T-helper 2 cell (primary cell): ENCODE measurements at places on chromosomes 6 and 20.

- DNase-seq: no peak
Observed at GRCh38 chr6:149043476-149044130, 273.9 kb upstream of the TAB2 start.

DNA sequence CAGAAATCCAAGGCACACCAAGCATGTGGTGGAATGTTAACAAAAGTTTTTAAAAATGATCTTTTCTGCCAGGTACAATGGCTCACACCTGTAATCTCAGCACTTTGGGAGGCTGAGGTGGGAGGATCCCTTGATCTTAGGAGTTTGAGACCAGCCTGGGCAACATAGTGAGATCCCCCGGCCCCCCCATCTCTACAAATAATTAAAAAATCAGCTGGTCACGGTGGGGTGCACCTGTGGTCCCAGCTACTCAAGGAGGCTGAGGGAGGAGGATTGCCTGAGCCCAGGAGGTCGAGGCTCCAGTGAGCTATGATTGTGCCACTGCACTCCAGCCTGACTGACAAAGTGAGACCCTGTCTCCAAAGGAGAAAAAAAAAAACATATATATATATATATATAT, 8.0 kb downstream of the RIPK1 start:
- DNase-seq: no peak

DNA sequence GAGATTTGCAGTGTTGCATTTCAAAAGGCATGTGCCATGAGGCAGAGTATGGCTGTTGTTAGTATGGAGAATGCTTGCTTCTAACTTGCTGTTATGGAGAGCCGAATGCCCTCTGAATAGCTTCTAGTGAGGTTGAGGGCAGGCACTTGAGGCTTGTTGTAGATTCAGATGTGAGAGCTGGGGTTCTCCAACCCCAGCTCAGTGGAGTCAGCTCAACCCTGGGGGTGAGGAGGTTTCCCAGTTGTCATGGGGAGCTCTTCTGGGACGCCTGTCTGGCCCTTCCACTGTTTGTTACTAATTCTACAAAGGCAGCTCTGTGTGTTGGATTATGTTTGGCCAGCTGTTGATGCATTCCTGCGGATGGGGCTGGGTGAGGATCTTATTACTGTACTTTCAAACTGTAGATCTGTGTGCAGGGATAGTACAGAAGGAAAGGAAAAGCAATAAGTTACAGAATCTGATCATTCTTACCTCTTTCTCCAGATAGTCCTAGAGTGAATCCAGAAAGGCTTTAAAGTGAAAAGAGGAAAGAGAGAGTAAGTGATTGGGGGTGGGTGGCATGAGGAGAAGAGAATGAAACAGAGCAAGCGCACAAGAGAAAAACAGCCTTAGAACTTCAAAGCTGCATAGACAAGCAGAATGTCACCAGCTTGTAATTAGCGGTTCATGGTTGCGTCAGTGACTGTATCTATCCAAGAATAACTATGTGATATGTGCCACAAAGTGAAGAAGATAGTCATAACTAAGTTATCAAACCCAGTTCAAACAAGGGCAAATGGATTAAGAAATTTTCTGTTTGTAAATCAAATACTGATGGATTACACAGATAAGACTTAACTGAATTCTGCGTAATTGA, 148.7 kb downstream of the PRL start:
- DNase-seq: no peak

- DNase-seq: no peak
Observed at GRCh38 chr6:113630738-113631535, 226.2 kb upstream of the MARCKS start.

GRCh38 chr6:143594647-143595046, 83.1 kb upstream of the PHACTR2 start:
- no peak for DNase-seq

GRCh38 chr6:5128351-5128750, 43.2 kb downstream of the PPP1R3G start:
- DNase-seq: no peak

GRCh38 chr6:140921366-140922226, 1211.1 kb upstream of the GJE1 start:
- no peak for DNase-seq

DNA sequence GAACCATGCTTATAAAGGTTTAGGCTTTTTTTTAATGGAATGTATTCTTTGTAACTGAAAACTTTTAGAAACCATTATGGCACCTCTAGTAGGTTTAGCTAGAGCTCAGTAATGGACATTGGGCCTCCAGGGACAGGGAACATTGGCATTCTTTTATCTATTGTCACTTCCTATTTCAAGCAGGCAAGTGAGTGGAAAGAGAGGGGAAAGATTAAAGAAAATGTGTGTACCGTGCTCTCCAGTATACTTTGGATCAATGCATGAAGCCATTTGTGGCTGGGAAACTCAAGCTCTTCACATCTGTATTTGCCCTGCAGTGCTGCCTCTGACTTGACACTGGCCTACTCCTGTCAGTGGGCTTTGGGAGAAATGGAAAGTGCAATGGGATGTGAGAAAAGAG, 18.6 kb downstream of the RBM24 start:
- DNase-seq: no peak

DNA sequence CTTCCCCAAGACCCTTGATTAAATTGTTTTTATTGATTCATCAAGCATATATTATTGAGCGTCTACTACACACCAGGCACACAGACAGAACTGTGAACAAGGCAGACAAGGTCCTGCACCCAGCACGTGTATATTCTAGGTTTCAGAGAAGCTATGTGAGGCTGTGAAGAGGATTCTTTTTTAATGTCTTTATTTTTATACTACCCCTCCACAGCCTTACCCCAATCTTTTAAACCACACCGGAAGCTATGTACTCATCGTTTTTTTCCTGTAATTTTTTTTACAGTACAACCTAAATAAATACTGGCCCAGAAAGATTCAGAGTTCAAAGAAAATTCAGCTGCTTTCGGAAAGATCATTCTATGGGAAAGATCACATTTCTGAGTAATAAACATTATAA, 10.0 kb downstream of the SGK1 start:
- DNase-seq: no peak

GRCh38 chr6:114638341-114638740, 295.5 kb upstream of the HS3ST5 start:
- no peak for DNase-seq

DNA sequence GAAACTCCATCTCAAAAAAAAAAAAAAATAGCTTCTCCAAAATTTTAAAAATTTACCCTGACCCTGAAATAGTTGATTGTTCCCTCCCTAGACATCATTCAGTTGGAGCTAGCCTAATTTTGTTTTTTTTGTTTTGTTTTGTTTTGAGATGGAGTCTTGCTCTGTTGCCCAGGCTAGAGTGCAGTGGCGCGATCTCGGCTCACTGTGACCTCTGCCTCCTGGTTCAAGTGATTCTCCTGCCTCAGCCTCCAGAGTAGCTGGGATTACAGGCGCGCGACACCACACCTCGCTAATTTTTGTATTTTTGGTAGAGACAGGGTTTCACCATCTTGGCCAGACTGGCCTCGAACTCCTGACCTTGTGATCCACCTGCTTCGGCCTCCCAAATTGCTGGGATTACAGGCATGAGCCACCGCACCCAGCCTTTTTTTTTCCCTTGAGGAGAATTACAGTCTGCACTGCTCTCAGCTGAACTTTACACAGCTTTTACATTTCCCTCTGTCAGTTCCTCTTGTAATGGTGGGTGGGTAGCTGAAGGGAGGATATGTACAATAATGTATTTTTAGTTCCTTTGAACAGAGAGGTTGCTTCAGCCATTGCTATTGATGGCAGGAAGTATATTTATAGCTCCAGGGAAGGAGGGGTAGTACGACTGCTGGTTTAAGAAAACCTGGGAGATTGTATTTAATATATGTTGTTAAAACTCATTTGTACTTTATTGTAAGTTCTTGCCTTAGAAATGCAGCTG, 27.7 kb downstream of the PTPRA start:
- DNase-seq: no peak

- DNase-seq: no peak
Observed at GRCh38 chr6:157460182-157460999, 79.4 kb downstream of the ZDHHC14 start.

DNA sequence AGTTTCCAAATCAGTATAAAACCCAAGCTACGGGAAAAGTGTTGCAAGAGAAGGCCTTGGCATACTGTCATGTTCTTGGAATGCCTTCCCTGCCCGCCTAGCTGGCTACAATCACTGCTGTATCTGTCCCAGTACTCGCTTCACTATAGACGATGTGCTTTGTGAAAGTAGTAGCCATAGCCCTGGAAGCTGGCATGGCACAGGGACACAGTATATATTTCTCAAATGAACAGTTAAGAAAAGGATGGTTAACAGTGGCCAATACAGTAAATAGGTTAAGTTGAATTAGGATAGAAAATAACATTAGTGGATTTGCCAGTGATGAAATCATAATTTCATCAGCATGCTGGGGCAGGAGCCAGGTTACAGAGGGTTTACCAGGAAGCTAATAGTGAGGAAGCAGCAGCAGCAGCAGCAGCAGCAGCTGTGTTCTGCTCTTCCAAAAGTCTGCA, 499.3 kb downstream of the CDKAL1 start:
- no peak for DNase-seq

GRCh38 chr20:36454698-36455427, 86.5 kb upstream of the MYL9 start:
- no peak for DNase-seq

- DNase-seq: peak; percentile 30
Observed at GRCh38 chr6:87333591-87334181, 4.6 kb upstream of the GJB7 start.

DNA sequence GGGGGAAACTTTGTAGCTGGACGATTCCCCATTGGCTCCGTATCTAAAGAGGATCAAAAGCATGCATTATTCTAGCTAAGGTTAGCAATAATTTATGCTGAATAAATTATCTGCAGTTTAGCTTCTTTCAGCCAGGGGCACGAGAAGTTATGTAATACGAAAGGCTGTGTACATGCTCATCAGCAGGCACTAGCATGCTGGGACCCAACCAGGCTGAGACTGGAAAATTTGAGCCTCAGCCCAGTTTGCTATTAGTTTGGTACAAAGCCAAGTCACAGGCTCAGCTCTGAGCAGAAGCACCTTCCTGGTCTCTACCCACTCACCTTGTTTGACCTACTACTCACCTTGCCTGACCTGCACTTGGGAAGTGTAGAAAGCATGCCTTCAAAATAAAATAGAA, 328.1 kb upstream of the ARID1B start:
- no peak for DNase-seq

GRCh38 chr6:87807475-87807874, 105.4 kb upstream of the AKIRIN2 start:
- no peak for DNase-seq
